CD14-positive monocyte (primary cell): ENCODE measurements at places on chromosomes 16 and 17. TPM values are rescaled to one million over a fixed set of nuclear protein-coding genes. Genes with fewer than 3 reads are reported as not detected.

- no peak for DNase-seq
These were observed 15.6 kb upstream of the CDYL2 start for GRCh38 chr16:80819988-80820387.

- DNase-seq: no peak
These were observed 137.9 kb downstream of the PITPNC1 start for GRCh38 chr17:67514998-67515397.

DNA sequence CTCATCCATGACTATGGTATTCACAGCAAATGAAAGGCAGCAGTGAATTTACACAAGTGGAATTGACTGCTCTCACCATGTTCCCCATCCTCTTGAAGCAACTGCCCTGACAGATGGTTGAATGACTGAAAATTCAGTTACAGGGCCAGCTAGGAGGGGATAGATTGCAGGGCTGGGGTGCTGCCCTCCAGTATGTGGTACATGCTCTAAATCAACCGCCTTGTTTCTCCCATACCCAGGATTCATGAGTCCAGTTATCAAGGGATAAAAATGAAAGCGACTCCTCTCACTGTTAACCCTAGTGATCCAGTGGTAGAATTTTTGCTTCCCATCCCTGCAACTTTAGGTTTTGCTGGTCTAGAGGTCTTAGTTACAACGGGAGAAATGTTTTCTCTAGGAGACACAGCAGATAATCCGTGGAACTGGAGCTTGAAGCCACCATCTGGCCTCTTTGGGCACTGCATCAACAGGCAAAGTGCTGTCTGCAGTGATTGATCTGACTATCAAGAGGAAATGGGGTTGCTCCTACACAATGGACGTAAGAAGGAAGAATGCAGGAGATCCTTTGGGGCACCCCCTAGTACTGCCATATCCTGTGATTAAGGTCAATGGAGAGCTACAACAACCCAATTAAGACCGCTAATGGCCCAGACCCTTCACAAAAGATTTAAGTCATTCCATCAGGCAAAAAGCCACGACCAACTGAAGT lies 32.0 kb downstream of the SCPEP1 start:
- peak; percentile 30 for DNase-seq

- no peak for DNase-seq
These were observed 7.9 kb downstream of the TAF15 start for GRCh38 chr17:35817196-35817595.

GRCh38 chr17:27793168-27793905 lies 7.0 kb downstream of the NOS2 start:
- no peak for DNase-seq

- no peak for DNase-seq
These were observed 75.3 kb upstream of the MYOCD start for GRCh38 chr17:12590417-12590816.

GRCh38 chr17:66643815-66644710 lies 190.9 kb upstream of the CACNG5 start:
- no peak for DNase-seq

SHISA9 gene
- polyA plus RNA-seq: not detected

SP6 gene
- 0.06 TPM for polyA plus RNA-seq

C17orf113 gene
- 0.52 and 0.75 TPM in 2 replicates for polyA plus RNA-seq
